ENCODE measurements at places on chromosomes 2 and 18.

GRCh38 chr2:41736586-41736985 lies 311.2 kb upstream of the PKDCC start:
- no peak for DNase-seq

- DNase-seq = no peak
These were observed at the start of gene LAMA1 for GRCh38 chr18:7117390-7118355. TSS of gene LAMA1 (minus strand) at chr18:7117797. CDS start at chr18:7117720, 77 bp downstream.

DNA sequence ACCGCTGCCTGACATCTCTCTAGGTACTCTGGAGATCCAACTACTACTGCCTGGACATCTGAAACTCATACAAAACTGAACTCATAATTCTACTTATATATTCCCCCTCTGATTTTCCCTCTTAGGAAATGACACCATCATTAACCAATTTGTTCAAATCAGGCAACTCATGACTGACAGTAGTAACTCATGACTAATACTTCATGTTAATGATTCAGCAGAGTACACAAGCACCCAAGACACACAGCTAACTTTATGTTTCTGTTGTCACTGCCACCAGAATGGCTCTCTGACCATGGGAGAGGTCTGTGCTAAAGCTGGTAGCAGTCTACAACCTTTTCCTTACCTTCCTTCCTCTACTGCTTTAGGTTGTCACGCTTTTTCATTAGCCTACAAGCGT lies 91.1 kb downstream of the ITSN2 start:
- no peak for DNase-seq

GRCh38 chr2:175151791-175152190 lies 16.2 kb downstream of the ATF2 start:
- DNase-seq = no peak

DNA sequence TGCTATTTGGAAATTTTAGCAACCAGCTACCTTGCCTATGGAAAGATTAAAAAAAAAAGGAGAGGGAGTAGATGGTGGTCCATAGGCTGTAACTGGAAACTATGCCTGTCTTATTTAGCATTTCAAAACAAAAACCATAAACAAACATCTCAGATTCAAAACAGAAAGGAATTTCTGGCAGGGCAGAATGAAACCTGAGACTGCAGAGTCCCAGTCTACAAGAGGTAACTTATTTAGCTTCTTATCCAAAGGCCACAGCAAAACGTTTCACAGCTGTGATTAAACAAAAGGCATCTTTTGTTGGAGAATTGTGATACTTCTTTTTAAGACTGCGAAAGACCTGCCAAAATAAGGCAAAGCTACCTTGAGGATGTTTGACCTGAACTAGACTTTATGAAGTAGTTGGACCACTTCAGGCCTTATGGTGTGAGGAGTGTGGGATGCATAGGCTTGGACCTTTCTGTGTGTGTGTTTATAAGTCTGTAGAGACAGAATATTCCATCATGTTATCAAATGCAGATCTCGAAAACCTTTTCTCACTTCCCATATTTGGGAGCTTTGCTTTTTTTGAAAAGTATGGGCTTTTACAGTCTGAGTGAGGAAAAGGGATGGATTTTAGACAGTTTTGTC lies 11.0 kb downstream of the CRIM1 start:
- no peak for DNase-seq

DNA sequence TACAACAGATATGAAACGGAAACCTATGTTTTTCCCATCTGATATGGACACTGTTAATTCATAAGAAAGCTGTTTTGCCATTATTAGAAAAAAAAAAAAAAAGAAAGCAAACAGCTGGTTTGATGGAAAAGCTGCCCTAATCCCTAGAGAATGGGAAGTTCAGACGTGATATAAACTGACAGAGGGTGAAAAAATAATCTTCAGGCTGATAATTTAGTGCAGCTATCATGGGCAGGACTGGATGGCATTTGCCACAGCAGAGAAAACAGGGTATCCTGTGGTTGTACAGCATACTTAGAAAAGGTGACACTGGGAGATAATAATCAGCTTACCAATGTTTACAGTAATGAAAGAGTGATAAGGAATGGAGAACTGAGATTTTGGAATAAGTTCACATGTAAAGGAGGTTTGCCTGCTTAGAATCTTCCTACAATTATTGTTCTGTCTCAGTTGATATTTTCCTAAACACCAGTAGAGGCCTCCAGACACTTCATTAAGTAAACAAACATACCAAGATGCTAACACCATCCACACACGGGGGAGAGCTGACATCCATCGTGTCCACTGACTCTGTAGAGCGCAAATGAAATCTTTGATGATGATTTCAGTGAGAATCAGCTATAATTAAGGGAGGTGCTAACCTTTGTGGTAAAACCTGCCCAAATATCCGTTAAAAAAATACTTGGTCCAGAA lies 211.6 kb upstream of the MMADHC start:
- no peak for DNase-seq

- no peak for DNase-seq
These were observed 800 bp downstream of the HOXD13 start for GRCh38 chr2:176093145-176093897.

DNA sequence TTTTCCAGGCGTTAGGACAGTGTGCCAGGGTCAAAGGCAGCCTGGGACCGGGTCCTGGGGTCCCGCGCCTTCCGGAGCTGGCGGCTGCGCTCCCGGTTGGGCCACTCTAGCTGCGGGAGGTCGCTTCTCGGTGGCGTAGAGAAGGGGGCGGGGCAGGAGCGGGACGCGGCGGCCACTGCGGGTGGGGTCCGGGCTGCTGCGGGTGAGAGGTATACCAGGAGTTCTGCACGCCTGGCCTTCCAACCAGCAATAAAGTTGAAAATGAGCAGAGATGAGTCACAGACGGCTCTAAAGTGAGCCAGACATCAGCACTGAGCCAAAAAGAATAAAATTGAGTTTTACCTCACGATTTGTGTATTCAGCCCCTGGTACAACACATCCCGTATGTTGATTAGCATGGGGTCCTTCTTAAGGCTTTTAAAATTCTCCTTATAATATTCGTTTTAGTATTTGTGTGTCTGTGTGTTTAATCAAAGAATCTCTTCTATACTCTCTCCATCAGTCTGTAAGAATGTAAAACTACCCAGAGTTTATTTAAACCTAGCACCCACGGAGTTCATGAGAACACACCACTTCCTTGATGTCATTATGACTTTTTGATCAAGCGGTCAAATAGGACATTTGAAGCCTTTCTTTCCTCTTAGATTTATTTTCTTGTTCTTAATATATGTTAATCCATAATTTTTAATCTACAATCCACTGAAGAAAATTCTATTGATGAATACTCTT lies at the start of gene C1GALT1C1L:
Gene C1GALT1C1L (minus strand): TSS at position 108 of the 729 bp plus-strand sequence. CDS start 107 bp downstream, at position 1.
- peak; percentile 10 for DNase-seq

DNA sequence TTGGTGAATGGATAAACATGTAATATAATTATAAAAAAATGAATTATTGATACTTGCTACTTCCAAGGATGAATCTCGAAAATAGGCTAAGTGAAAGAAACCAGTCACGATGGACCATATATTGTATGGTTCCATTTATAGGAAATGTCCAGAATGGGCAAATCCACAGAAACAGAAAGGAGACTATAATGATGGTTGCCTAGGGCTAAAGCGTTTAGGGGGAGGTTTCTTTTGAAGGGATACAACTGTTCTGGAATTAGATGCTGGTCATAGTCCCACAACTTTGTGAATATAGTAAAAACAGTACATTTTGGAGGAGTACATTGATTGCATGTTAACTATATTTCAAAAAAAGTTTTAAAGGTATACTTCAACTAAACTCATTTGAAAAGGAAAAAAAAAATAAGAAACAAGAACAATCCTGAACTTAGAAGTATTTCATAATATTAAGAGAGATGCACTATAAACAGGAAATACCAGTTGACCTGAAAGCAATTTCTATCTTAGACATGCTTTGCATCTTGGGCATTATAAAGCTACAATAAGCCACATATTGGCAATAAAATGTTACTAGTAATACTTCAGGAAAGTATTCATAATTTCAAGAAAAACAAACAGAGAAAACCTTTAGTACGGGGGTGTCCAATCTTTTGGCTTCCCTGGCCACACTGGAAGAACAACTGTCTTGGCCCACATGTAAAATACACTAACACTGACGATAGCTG lies 130.0 kb downstream of the C2orf74 start:
- DNase-seq = no peak

GRCh38 chr2:134141598-134142340 lies 112.1 kb upstream of the MGAT5 start:
- DNase-seq = no peak

- no peak for DNase-seq
These were observed 539.4 kb upstream of the CDH2 start for GRCh38 chr18:28716338-28716737.

- no peak for DNase-seq
These were observed 106.4 kb upstream of the DAPL1 start for GRCh38 chr2:158688721-158689120.

GRCh38 chr18:77130229-77131099 lies 2.1 kb downstream of the MBP start:
- DNase-seq = no peak

- no peak for DNase-seq
These were observed 36.1 kb upstream of the SPTBN1 start for GRCh38 chr2:54419855-54420523.

DNA sequence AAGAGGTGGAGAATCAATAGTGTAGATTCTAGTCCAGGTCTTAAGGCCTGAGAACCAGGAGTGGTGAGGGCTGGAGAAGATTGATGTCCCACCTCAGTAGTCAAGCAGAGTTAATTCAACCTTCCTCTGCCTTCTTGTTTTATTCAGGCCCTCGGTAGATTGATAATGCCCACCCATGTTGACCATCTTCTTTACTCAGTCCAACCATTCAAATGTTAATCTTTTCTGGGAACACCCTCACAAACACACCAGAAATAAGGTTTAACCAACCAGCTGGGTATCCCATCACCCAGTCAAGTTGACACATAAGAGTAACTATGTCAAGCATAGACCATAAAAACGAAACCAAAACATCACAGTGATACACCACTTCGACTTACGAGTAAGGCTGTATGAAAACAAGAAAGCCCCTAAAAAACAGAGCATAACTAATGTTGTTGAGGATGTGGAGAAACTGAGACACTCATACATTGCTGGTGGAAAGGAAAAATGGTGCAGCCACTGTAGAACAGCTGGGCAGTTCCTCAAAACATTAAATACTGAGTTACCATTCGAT lies 57.5 kb downstream of the SLC35F5 start:
- no peak for DNase-seq

DNA sequence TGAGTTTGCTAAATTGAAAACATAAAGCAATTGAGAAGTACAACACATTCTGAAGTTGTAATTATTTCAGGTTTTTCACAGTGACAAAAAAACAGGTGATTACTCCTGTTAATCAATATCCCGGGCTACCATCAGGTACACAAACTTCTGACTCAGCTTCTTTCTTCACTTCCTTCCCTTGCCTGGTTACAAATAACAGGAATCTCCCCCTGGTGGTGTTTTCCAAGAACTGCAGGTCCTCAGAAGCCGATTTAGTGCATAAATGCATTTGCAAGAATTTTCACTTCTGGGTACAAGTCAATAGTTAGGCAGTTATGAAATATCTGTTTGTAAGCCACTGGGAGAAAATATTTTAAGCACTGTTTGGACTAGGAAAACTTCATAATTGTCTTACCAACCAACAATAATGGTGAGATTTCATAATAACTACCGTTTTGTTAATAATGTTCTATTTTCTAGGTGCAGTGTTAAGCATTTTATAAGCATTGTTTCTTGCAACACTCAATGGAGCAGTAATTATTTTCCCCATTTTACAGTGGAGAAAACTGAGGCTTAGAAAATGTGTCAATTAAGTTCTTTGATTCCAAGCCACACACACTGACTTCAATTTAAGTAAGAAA lies 12.4 kb upstream of the GMCL1 start:
- DNase-seq = peak; percentile 44

GRCh38 chr2:190607014-190607597 lies 41.8 kb upstream of the NAB1 start:
- no peak for DNase-seq
